Naive thymus-derived CD4-positive, alpha-beta T cell (primary cell): ENCODE measurements at places on chromosomes 3 and 15. TPM values are rescaled to one million over a fixed set of nuclear protein-coding genes. Genes with fewer than 3 reads are reported as not detected.

DNA sequence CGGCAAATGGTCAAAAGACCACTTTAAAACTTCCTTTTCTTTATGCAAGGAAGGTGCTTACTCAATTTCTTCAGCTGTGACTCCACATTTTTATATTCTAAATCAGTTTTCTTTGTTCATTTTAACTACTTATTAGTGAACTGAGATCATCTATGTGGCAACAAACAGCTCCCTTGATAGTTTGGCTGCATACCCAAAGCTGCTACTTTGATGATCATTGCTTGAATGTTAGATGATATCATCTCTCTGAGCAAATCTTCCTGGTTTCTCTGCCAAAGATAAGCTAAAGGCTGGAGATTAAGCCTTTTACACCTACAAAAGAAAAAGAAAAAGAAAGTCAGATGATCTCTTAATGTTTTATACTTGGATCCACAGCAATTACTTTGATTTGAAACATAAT is 95.5 kb downstream of the DPH6 start:
- DNase-seq, result no peak

- DNase-seq, result no peak
Observed at GRCh38 chr15:41423979-41424659, 7.2 kb downstream of the RTF1 start.

DNA sequence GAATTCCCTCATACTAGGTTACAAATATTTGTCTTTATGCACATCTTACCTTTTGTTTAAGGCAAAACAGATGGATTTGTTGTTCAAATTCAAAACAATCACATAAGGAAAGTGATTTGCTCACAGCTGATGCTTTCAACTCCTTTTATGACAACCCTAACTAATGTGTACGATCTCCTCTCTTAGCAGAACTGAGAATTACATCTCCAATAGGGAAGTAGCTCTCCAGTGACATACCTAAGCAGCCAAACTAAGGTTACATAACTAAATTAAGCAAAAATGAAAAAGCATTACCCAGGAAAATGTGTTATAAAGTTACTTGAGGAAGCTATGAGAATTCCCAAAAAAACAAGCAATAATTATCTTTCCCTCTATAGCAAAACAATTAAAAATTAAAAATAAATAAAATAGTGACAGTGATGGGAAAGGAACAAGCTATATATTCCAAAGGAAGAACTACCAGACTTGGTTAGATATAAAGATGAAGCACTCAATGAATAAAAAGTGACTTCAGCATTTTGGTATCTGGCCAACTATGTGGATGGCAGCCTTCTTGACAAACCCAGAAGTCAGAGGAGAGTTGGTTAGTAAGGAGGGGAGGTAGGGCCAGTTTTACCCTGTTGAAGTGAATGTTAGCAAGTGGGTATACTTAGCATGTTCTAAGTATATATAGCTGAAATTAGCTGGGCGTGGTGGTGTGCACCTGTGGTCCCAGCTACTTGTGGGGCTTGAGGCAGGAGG is 32.4 kb downstream of the PEAK1 start:
- no peak for DNase-seq

- DNase-seq, result no peak
Observed at GRCh38 chr15:39743611-39744010, 39.0 kb downstream of the FSIP1 start.

OR5K2 gene
- not detected for total RNA-seq

DUOXA2 gene
- not detected for total RNA-seq

DNA sequence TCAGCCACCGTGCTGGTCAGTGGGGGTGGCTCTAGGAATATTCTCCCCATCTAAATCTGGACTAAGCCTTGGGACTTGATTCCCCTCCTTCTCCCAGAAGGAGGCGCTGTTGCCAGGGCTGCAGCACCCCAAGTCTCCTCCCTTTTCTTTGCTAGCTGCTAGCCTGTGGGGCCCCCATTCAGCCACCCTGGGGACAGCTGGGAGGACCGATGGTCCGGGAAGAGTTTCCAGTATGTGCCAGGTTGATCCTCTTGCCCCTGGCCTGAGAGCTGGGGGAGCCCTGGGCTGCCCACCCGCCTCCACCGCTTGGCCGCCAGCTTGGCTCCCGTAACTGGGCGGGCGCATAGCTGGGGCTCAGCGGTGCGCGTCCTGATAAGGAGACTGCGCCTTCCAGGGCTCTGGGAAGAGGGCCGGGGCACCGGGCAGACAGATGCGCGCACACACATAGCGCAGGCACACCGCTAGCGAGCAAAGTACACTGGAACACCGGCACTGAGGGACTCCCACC is 4.2 kb downstream of the SMAD6 start:
- DNase-seq, result no peak

DNA sequence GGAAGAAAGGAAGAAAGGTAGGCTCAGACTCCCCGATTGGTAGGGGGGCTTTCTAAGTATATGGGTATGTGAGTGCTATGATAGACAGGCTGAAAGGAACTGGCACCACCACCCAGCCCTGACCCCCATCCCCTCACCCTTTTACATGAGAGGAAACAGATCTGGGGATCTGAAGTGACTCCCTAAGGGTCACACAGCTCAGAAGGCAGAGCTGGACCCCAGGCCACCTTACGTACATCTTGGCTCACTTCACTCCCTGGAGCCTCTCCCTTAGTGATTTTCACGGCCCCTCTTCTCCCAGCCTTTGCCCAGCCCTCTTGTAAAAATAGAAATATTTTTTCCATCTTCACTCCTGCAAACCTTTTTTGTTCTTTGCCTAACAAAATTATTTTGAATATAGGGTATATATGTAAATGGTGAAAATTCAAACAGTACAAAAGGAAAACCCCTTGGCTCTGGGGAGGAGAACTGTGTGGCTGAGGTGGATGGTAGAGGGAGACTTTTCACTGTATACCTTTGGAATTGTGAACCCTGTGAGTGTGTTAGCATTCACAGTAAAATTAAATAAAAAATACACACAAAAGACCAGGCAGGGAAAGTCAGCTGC is 34.8 kb upstream of the POLG start:
- DNase-seq, result no peak

GRCh38 chr15:40238532-40239403 is at the start of gene PAK6:
PAK6 (plus strand) TSS chr15:40239063; CDS start chr15:40264786, 25,723 bp downstream.
- no peak for DNase-seq

KCNH8 gene
- total RNA-seq, result 0.22 TPM

GRCh38 chr3:42682301-42683070 is 2.9 kb upstream of the KLHL40 start:
- DNase-seq, result no peak

DNA sequence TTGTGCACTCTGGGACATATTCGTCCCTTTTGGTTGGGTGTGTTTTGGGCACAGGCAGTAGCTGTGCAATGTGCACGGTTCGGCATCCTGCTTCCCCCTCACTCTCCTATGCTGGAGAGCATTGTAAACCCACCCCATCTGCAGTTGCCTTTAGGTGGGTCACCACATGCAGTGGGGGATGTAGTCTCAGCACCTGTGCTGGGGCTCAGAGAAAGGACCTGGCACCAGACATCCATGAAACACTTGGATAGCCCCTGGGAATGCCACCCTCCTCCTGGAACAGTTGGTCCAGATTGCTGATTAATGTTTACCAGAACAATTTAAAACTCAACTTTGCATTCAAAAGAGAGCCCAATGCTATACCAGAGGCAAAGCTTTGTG is 123.9 kb upstream of the MEF2A start:
- no peak for DNase-seq

DNA sequence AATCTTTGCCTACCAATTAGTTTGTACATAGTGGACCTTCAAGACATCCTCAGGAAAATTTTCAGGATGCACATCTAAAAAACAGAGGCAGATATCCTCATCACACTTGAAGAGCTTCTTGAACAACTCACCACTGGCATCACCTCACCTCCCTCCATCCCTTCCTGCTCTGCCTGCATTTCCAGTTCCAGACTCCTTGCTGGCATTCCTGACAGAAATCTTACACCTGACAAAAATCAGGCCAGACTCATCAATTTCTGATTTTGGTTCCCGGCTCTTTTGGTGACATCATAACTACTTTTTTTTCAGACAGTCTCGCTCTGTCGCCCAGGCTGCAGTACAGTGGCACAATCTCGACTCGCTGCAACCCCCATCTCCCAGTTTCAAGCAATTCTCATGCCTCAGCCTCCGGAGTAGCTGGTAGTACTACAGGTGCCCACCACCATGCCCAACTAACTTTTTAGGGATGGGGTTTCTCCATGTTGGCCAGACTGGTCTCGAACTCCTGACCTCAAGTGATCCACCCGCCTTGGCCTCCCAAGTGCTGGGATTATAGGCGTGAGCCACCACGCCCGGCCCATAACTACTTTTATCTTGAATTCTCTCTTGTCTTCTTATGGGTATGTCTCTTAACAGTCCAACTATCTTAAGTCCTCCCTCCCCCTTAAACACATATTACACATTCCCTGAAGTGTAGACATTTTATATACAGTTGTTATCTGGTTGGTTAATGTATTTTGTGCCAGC is 216.6 kb upstream of the IL12A start:
- no peak for DNase-seq

- no peak for DNase-seq
Observed at GRCh38 chr15:34799149-34800101, 4.1 kb upstream of the ACTC1 start.

DNA sequence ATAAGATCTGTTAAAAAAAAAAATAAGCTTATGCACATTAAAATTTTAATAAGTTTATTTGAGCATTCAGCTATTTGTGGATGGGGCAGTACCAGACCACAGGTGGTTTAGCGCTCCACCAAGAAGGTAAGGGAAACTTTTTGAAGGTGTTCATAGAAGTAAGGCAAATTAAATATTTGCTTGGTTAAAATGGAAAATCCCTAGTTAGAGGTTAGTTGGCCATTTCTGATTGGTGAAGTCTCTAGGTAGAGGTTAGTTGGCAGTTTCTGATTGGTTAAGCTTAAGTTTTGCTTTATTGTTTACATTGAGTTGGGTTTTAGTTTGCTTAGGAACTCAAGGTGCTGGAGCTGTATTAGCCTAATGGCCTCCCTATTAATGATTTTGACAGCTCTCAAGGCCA is 30.7 kb downstream of the SCN11A start:
- no peak for DNase-seq

- DNase-seq, result no peak
Observed at GRCh38 chr15:48924528-48925393, 39.0 kb downstream of the SHC4 start.

SNX22 gene
- 0.19 TPM for total RNA-seq
